ENCODE measurements at places on chromosomes 6 and 20.

DNA sequence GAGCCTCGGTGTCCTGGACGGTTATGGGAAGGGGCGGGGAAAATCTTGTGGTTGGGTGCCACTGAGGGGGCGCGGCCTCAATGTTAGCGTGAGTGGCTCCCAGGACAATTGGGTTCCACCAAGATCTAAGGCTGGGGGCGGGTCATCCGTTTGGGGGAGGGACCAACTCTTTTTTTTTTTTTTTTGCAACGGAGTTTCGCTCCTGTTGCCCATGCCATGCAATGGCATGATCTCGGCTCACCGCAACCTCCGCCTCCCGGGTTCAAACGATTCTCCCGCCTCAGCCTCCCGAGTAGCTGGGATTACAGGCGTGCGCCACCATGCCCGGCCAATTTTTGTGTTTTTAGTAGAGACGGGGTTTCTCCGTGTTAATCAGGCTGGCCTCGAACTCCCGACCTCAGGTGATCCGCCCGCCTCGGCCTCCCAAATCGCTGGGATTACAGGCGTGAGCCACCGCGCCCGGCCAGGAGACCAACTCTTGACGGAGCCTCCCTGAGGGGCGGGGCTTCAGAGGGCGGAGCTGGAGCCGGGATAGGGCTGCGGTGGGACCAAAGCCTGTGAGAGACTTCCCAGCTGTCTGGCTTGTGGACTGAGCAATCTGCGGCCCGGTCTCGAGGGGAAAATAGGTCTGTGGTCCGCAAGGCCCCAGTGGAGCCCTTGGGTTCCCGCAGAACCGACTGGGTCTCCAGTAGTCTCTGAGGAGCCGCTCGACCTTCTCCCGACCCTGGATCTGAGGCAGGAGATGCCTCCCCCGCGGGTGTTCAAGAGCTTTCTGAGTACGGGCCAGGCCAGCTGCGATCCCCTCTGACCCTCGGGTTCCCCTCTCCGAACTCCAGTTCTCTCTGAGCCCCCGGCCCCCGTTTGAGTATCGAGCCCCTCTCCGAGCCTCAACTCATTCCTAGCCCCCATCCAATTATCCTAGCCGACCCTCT lies 1.1 kb downstream of the SPAG4 start:
- DNase-seq = no peak

DNA sequence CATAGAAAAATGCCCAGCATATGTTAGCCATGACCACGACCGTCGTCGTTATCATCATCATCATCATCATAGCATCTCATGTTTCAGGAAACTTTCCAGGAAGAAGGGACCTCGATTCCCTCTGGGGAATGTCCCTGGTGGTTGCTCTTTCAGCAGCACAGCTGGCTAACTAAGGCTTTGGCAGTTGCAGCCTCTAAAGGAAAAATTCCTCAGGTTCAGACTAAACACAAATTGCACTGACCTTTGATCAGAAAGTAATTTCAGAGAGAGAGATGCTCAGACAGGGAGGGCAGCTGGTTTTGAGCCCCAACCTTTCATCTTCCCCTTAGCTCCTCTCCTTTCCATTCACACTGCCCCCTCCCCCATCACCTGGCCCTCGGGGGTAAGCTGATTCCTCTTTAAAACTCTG lies 5.6 kb upstream of the CFB start:
- no peak for DNase-seq

GRCh38 chr6:167200806-167201205 lies 43.0 kb upstream of the GPR31 start:
- no peak for DNase-seq

DNA sequence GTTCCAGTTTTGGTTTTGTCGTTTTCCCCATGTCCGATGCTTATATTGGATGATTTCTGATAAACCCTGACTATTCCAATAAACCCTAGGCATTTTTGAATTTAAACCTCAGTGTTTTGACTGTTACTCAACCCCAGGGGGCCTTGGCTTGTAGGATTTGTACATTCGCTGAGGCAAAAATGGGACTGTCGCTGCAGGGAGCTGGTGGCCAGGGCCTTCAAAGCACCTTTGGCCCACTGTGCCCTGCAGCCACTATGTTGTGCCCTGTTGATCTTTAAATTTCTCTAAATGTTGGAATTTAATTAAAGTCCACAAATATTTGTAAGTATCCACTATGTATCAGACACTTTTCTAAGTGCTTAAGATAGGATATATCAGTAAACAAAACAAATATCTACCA lies 9.5 kb upstream of the NOL7 start:
- DNase-seq = no peak

DNA sequence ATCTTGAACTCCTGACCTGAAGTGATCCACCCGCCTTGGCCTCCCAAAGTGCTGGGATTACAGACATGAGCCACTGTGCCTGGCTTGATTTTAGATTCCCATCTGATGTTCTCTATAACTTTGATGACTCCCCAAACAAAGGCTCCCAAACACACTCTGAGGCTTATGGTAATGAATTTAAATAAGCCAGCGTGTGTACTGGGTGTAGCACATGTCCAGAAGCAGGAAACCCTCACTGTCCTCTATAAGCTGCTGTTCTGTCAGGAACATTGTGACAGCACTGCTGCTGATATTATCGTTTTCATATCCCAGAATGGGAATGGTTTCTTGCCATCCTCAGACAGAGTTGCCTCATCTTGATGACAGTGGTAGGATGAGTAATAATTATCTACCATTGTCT lies 54.1 kb upstream of the SALL4 start:
- DNase-seq = no peak

- no peak for DNase-seq
Observed at GRCh38 chr6:50305660-50306059, 255.9 kb upstream of the DEFB112 start.

GRCh38 chr20:7137395-7138151 lies 370.1 kb downstream of the BMP2 start:
- no peak for DNase-seq

GRCh38 chr6:71028877-71029252 lies 72.0 kb upstream of the B3GAT2 start:
- DNase-seq = no peak

DNA sequence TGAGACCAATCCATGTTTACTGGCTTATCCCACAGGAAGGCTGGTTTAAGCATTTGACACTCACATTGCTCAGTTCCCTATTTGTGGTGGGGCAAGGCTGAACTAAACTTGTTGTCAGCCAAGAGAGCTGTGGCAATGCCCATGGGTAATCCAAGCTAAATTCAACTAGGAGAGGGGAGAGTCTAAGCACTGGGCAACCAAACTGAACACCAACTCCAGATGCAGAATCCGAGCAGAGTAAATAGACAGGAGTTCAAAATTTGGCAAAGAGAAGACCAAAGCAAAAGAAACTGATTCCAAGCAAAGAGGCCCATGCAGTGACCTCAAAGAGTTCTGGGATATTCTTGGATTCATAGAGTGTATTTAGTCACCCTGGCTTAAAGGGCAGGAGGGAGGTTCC lies 106.5 kb upstream of the NT5E start:
- no peak for DNase-seq

DNA sequence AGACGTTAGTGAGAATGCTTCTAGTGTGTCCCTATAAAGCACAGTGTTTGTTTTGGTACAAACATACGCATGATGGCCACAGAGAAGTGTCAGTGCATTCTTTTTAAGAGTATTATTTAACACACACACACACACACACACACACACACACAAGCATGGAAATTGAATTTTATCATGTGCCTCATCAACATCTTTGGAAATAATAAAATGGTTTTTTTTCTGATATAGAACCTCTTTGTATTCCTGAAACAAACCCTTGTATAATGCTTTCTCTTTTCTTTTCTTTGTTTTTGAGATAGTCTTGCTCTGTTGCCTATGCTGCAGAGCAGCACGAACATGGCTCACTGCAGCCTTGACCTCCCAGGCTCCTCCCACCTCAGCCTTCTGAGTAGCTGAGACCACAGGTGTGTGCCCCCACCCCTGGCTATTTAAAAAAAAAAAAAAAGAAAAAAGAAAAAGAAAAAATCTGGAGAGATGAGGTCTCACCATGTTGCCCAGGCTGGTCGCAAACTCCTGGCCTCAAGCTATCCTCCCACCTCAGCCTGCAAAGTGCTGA lies 116.2 kb upstream of the SYNDIG1 start:
- DNase-seq = no peak

GRCh38 chr20:16801919-16802651 lies 53.9 kb downstream of the OTOR start:
- no peak for DNase-seq

DNA sequence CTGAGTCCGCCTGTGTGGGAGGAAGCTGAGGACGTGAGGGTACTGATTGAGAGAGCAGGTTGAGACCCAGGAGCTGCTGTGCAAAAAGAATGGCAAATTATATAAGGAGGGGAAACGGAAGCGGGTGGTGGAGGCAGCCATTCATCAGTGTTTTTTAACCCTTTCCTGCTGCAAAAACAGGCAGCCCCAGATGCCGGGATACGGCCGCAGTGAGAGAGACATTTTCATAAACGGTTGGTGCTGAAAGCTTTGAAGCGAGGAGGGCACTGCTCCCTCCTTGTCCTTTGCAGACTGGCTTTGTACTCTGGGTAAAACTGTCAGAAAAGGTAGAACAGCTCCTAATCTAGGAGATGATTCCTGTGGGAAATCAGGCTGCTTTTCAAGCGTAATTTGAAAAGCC lies 56.4 kb downstream of the TTI1 start:
- no peak for DNase-seq

DNA sequence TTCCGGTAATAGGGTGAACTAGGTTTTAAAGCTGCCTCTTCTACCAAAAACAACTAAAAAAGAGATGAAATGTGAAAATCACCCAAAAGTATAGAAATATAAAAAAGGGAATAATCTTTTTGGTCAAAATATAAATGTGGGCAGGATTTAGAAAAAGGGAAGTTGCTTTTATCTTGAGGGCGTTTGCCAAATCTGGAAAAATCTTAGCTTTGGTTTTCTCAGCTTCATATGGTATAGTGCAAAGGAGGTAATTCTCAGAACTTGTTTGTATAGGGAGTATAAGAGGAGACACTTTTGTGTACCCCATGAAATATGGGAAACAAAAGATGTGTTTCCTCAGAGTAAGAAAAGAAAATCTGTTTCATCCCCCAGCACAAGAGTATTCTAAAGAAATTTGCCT lies 54.2 kb upstream of the TRIM26 start:
- no peak for DNase-seq

DNA sequence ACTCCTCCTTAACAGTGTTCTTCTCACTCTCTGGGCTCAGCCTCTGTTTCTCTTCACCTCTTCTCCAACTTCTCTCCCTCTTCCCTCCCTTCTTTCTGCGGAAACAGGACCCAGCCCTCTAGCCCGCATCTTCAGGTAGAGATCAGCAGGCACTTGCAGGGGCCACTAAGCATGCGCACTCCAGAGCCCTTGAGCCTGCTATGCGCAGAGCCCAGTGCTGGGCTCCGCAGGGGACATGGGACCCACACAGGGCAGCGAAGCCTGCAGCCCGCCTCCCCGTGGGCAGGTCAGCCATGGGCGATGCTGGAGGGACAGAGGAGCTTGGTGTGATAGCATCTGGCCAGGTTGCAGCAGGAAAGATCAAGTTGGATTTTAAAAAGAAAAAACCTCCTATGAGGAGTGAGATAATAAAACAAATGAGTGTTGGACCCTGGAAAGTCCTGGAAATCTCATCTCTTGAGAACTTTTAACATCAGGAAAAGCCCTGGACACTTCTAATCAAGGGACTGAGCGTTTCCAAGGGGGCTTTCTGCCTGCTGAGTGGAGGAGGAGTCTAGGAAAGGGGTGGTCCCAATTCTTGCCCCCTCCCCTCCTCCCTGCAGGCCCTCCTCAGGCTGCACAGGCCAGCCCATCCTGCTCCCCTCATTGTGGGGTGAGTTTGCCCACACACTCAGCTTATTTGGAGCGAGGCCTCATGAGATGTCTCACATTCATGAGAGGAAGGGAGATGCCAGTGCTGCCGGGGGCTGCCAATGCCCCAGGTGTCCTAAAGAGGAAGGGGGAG lies 71.9 kb downstream of the MDGA1 start:
- DNase-seq = no peak

Measured in GM18507 (cell line).